ENCODE measurements at places on chromosomes 4 and X.

DNA sequence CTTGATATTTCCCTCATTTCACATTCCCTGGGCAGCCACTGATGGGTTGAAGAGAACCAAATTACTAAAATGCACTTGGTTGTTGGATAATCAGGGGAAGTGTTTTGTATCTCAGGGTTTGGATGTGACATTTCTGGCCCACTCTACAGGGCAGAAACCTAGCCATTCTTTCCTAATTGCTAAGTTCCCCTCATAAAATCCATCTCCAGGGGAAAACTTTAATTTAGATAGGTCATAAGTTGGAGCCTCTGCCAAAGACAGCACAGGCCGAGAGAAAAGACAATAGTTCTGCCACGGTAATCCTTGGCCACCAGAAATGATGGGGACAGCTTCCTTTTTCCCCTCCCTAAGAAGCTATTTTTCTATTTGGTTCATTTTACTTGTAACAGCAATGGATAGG, 192.7 kb upstream of the C1QTNF7 start:
- DNase-seq: no peak

DNA sequence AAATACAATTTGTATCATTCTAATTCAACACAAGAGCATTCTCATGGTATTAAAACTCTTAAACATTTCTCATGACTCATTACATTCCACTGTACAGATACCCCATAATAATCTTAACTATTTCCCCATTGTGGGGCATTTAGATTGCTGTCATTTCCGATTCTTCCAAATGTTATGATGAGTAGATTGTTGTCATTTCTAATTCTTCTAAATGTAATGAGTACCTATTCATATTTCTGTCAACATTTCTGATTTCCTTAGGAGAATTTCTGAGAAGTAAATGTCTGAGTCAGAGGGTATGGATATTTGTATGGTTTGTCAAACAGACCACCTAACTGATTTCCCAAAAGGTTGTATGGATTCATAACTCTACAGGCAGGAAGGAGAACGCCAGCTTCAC, 8.3 kb downstream of the S100G start:
- DNase-seq: no peak

DNA sequence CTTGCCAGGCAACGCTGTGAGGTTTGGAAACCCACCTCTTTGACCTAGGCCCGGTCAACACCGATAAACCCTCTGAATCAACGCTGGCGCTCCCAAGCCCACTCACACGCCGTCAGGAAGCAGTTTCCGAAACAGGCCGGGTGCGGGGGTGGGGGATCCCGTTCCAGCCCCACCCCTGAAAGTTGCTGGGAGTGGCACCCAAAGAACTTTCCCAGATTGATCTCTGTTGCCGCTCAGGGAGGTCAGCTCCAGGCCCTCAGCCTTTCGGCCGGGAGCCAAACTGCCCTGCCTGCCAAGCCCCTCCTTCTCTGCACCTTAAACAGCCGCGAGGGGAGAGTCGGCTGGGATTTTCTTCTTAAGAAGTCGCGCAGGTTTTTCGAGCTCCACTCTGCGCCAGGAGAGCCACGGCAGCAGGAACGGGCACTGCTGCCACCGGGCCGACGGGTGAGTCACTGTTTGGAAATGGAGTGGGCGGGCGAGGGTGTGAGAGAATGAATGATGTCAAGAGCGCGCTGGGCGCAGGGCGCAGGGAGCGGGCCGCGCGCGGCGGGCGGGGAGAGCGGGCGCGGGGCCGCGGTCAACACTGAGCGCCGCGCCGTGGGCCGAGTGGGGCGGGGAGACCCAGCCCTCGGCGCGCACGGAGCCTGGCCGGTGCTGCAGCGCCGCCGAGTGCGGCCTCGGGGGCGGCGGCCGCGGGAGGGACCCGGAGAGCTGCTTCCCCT, at the start of gene SGMS2:
SGMS2 (plus strand) TSS at position 583 of the 722 bp plus-strand sequence. CDS start 70,622 bp downstream, outside the sequence.
- peak; percentile 97 for DNase-seq

DNA sequence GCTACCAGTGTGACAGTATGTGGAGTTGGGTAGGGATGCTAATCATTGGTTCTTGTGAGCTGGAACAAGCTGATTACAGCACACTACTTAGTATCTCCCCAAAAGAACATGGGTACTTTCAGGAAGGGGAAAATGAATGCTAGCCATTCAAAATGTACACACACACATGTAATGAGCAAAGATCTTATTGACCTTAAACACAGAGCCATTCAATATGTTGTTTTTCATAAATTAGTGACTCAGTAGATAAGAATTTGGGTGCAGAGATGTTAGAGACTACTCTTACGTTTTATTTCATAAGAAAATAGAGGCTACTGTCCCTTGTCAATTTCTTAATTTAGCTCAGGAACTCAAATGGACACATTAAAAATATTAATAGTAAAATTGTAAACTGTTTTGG, 509.5 kb upstream of the ATOH1 start:
- no peak for DNase-seq

- no peak for DNase-seq
These were observed 24.6 kb downstream of the GPC4 start for GRCh38 chrX:133390676-133391075.

- no peak for DNase-seq
These were observed 24.0 kb downstream of the RASGEF1B start for GRCh38 chr4:81447566-81448229.

DNA sequence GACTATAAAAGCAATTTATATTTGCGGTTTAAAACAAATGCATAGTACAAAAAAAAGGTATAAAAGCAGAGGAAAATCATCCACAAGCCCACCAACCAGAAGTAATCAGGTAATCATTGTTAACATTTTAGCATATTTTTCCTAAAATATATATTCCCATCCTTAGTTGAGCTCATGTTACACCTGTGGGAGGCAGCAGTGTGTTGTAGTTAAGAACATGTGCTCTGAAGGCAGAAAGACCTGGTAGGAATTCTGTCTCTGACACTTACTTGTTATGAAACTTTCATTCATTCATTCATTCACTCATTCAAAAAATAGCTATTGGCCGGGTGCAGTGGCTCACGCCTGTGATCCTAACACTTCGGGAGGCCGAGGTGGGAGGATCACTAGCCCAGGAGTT, 15.4 kb upstream of the CDKL5 start:
- no peak for DNase-seq

DNA sequence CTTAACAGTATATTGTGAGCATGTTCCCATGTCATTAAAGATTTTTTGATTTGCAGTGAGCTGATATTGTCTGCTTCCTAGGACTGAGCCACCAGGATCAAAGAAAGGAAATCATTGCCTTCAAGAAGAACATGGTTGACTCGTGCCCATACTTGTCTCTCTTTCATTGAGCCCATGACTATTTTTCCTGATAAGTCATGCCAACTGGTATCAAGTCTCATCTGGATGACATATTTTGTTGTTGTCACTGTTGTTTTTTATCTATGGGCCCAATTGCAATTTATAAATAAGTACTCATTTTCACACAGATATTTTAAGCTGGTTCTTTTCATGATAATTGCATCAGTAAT, 10.2 kb upstream of the RHOH start:
- no peak for DNase-seq

DNA sequence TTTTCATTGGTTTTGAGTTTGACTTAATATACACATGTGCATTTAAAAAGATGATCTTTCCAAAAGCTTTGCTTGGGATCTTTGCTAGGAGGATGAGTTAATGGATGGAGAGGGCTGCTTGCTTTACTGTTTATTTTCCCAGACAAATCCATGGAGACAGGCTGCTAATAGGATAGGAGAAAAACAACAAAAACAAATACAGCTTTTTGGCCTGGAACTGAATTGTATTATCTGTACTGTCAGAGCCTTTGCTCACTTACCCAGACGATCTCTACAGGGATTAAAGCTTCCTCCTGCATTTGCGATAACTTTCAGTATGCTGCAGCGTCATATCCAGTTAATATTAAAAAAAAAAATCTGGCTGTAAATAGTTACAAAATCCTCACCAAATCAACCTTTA, 190.8 kb upstream of the NUDT6 start:
- DNase-seq: no peak

DNA sequence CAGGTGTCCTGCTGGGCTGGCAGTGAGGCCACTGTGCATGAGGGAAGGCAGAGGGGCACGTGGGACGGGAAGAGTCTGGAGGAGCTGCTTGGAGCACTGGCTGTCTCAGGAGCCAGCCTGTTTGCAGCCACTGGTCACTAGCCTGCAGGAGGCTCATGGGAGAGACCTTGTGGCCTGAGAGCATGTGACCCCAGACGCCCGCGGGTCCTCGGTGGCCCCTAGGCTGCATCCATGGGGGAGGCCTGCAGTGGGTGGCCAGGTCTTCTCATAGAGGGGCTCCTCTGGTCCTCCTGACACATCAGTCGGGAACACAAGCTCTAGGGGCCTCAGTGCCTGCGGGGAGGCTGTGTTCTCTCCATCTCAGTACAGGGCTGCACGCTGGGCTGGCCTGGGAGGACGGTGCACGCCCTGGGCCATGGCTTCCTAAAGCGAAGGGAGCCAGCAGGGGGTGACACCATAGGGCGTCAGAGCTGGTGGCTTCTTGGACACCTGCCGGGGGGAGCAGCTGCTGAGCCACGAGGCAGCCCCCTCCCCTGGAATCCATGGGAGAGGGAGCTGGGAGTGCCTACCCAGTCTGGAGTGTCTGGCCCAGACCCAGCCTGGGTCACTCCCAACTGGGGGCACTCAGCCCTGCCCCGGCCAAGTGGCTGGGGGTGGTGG, 12.3 kb downstream of the NAT8L start:
- no peak for DNase-seq

GRCh38 chr4:188372829-188373228, 233.6 kb downstream of the TRIML1 start:
- DNase-seq: no peak

Measured in esophagus muscularis mucosa (tissue), 4 donors.